Natural killer cell treated with Interleukin-12 subunit alpha and Interleukin-12 subunit beta and Interleukin-15 and Interleukin-18, amount 100 ng/mL, for 72 hours (primary cell): ENCODE measurements at places on chromosomes 12 and 14.

DNA sequence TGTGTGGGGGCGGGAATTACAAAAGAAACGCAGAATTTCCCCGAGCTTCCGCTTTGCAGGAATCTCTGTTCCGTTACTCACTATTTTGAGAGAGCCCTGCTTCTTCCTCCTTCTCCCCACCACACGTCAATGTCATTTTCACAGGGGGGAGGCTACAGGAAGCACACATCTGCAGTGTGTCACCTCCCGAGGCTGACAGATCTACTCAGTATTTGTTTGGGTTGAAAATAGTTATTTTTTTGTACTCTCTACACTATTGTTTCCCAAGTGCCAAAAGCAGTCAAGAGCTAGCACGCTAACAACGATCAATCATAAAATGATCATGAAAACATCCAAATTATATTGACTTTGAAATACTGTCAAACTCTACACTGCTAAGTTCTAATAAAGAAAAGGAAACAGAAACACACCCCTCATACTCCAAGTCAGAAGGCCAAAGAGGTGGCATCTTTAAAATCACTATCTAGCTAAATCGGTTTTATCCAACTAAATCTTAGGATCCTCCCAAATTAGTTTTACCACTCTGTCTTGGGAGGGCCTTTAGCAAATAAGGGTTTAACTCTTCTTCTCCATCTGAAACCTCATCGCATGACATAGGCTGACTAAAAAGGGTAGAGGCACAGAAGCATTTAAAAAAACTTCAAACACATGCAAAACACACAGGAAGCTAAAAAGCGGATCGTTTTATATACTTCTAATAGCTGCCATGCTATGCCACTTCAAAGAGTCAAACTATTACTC, 51.8 kb downstream of the FOXN3 start:
- DNase-seq, result peak; percentile 77

DNA sequence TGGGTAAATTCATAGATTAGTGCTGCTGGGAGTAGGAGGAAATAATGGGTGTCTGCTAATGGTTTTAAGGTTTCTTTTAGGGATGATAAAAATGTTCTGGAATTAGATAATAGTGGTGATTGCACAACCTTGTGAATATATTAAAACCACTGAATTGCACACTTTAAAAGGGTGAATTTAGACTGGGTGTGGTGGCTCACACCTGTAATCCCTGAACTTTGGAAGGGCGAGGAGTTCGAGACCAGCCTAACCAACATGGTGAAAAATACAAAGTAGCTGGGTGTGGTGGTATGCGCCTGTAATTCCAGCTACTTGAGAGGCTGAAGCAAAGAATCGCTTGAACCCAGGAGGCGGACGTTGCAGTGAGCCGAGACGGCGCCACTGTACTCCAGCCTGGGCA, 1.3 kb downstream of the RAD52 start:
- DNase-seq, result no peak

- DNase-seq, result no peak
These were observed 134.5 kb downstream of the SLC38A1 start for GRCh38 chr12:46134205-46134811.

DNA sequence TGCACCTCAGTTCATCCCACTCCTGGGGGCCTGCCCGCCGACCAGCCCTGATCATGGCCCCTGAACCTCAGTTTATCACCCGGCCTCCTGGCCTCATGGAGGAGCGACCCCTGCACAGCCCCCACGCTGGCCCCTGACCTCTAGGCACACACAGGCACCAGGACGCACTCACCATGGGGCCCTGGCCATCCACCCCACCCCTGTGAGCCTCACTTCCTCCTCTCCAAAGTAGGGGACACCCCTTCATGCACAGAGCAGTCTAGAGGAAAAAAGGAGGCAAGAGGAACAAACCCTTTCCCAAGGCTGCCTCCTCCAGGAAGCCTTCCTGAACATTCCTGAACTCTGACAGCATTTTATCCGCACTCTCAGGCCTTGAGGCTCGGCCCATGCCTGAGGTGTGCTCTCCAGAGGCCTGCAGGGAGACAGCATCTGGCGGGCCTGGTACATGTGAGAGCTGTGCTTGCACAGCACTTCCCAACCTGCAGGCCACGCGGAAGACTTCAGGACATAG, 39.4 kb downstream of the CCNK start:
- no peak for DNase-seq

DNA sequence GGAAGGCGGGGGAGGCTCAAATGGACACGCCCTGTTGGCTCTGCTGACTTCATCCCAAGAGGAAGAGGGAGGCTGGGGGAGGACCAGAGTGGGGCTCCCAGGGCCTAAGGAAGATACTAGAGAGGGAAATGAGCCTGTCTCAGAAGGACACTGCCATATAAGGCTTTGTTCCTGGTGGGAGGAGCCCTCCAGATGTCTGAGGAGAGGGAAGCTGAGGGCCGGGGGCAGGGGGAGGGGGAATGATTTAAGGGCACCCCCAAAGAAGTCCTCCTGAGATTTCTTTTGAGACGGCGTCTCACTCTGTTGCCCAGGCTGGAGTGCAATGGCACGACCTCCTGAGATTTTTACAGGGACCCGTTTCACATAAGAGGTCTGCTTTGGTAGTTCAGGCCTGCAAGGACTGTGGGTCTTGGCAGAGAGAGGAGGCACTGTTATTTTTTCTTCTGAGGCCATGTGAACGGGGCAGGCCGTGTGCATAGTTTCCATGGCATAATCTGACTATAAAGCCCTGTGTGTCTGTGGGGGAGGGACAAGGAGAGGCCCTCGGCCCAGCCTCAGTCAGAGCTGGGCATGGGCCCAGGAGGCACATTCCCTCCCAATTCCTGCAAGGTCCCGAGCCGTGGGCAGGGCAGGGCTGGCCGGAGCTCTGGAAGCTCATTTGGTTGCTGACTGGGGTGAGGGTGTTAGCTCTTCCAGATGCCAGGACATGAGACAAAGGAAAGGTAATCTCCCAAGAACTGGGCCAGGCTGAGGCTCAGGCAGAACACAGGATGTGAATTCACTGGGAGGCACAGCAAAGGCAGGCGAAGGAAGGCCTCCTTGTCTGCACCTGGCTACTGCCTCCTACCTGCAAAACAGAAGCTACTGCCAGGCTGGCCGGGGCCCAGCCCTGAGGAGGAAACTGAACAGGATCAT, 22.2 kb upstream of the PLEKHG3 start:
- DNase-seq, result no peak

DNA sequence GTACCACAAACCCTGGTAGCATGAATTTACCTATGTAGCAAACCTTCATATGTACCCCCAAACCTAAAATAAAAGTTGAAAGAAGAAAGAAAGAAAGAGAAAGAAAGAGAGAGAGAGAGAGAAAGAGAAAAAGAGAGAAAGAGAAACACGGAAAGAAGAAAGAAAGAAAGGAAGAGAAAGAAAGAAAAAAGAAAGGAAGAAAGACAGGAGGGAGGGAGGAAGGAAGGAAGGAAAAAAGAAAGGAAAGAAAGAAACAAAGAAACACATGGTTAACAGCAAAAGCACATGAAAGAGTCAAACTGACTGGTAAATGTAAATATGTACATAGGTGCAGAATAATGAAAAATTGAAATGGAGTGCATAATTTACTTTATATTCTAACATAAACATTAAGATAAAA, 903.4 kb downstream of the LRFN5 start:
- DNase-seq, result no peak

GRCh38 chr12:188910-189621, 24.9 kb downstream of the SLC6A12 start:
- no peak for DNase-seq

DNA sequence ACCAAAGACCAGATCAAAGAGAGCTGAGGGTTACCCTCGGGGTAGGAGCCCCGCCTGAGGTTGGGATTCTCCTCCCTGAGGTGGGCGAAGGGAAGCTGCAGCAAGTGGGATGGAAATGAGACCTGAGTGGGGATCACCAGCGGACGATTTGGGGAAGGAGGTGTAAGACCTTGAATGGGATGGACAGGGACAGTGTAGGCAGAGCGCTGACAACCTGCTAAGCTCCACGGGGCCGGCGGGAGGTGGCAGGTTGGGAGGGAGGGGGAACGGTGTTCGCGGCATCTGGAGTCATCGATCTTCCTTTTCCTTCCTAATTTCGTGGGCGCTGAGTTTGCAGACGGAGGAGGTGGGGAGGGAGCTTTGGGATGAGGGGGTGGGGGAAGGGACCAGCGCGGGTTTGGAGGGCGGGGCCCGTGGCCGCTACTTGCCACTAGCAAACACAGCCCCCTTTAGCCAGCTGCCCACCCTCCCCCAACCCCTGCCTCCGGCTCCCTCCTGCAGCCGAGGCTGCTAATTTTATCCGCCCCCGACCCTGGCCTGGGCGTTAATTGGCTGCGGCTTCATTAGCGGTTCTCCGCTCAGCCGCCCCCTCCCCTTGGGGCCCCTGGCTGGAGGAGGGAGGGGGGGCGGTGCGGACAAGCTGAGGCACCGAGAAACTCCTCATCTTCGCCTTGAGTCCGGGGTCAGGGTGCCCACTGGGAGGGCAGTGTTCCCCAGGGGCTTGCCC, 2.8 kb upstream of the SHMT2 start:
- DNase-seq, result no peak

GRCh38 chr14:73269729-73270531, 32.6 kb downstream of the PAPLN start:
- DNase-seq, result no peak

DNA sequence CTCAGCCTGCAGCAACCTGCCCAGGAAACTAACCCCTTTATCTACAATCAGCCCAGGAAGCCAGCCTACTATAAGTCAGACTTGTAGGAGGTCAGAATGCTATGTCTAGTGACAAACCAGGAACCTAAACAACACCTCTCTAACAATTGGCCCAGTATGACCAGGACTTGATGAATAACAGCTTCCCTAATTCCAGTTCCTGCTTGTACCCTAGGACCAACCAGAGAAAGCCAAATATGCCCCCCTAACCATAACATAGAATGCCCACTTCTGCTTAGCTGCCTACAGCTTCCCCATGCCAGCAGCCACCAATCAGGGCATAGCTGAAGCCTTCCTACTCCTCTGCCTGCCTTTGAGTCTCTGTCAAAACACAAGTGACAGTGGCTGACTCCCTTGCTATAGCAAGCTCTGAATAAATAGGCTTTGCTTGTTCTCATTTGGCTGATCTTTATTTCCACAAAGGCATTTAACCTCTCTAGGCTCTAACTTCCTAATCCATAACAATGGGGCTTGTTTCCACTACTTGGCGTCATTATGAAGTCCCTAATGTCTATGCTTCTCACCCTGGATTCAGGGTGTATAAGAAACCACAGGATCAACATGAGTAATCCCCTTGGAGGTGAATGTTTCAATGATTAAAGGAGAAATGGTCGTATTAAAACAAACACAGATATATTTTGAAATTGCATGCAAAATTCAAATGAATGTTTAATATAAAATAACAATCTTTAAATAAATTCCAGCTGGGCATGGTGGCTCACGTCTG, 220.2 kb downstream of the ANO6 start:
- no peak for DNase-seq

- no peak for DNase-seq
These were observed 49.4 kb downstream of the PROX2 start for GRCh38 chr14:74826574-74826973.

DNA sequence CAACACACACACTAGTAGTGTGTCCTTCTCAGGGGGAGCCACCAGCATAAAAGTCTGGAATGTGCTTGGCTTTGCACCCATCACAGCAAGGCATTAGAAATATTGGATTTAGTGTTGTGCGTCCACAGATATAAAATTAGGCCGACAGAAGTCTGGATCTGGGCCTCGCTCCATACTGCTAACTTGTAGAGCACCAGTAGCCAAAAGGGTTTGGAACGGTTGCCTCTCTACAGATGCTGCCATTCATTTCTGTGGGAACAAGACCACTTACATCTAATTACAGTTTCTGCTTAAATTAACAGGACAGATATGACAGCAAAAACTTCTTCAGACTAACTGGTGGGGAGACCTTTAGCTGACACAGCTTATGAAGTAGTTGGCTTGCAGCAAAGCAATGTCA, 94.2 kb downstream of the EXOC5 start:
- DNase-seq, result no peak

GRCh38 chr12:106682594-106683234, 91.8 kb upstream of the RIC8B start:
- no peak for DNase-seq

DNA sequence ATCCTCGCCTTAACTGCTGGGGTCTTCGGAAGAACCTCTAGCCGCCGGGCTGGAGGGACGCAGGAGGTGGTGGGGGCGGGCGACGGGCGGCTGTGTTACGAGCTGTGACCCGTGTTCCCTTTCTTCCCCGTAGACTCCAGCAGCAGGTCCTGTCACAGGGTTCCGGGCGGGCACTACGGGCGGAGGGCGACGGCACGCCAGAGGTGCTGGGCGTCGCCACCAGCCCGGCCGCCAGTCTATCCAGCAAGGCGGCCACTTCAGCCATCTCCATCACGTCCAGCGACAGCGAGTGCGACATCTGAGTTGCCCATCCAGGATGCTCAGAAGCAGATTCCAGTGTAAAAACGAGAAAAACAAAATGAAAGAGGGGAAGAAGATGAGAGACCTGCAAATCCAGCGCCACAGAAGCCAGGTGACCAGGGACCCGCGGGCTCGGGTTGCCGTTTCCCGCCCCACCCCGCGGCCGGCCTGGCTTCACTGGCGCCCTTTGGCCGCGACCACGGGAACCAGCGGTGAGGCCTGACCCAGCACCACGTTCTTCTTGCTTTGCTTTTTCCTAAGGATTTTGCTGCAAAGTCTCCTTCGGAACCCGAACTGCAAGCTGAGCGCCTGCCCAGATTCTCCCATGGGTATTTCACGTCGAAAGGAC, 2.1 kb downstream of the SIX6 start:
- DNase-seq, result no peak

GRCh38 chr14:57317248-57317833, 48.6 kb downstream of the AP5M1 start:
- DNase-seq, result peak; percentile 77
